B cell (primary cell): ENCODE measurements at places on chromosomes 6 and 20.

- no peak for DNase-seq
These were observed 28.6 kb upstream of the PCMTD2 start for GRCh38 chr20:64226686-64227580.

DNA sequence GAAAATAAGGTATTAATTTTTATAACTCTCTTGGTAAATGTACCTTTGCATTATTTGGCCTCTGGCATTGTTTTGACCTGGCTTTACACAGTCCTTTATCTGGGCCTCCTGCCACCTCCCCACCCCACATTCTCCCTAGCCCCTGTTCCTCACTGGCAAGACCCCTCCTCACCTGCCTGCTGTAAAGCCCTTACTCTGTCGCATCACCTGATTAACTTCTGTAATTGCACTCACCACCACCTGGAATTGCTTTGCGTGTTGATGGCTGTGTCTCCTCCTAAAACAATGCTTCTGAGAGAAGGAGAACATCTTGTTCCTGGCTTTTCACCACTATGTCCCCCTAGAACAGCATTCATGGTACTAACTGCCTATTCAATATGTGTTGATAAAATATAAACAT, 24.8 kb downstream of the SNX9 start:
- no peak for DNase-seq

- no peak for DNase-seq
These were observed 73.6 kb downstream of the TRERF1 start for GRCh38 chr6:42378125-42378524.

DNA sequence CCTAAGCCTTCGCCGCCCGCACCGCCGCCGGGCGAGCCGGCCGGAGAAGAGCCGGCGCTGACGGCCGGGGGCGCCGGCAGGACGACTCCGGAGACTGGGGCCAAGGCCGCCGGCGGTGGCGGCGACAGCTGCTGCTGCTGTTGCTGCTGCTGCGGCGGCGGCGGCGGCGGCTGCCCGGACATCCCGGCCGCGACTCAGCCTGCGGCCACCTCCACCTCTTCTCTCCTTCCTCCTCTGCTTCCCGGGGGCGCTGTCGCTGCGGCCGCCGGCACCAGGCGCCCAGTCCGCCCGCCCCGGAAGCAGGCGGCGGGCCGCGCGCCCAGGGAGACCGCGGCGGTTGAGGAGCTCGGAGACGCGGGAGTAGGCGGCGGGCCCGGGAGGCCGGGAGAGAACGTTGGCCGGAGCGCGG, 307 bp downstream of the RANBP9 start:
- DNase-seq, result no peak

DNA sequence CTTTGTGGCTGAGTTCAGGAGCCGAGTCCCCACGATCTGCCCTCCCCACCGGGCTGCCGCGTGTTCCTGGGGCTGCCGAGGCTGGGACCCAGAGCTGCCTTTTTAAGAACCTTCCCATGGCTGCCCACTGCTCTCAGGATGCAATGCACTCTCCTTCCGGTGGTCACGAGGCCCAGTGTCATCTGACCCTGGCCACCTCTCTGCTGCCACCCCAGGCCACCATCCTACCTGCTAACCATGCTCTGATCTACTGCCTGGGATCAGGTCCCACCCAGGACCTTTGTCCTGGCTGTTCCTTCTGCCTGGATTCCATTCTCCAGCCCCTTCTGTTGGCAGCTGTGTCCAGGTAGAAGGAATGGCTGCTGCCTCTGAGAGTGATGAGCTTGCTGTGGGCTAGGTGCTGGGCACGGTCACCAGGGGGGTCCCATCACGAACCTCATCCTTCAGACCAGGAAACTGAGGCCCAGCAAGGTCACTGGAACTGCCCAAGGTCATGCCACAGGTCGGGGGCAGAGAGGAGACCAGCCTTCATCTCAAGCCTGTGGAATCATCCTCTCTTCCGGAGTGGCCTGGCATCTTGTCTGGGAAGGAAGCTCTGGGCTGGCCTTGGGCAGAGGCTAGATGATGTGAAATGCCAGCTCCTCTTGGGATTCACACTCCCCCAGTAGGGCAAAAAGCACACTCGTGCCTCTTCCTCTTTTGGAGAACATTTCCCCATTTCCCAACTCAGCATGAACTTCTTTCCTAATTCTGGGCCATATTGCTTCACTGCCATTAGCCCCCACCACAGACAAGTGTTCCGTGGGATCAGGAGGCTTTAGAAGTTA, 20.5 kb downstream of the PCK1 start:
- no peak for DNase-seq

DNA sequence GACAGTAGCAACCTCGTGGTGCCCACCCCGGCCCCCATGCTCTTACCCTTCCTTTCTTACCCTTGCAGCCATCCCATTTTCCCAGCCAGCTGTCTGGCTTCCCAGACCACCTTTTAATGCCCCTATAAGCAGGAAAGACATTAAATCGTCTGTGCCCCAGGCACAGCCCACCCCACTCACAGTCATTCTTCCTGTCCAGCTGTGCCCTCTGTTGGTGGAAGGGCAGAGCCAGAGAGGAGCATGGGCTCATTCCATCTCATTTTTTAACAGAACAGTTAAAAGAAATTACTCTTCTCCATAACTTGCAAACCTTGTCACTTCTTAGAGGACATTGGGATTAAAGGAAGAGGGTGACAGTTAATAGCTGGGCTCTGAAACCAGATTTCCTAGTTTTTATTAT, 240.5 kb downstream of the NRN1 start:
- DNase-seq, result no peak
